GOT3 (cell line): ENCODE measurements at places on chromosomes 1 and 21.

DNA sequence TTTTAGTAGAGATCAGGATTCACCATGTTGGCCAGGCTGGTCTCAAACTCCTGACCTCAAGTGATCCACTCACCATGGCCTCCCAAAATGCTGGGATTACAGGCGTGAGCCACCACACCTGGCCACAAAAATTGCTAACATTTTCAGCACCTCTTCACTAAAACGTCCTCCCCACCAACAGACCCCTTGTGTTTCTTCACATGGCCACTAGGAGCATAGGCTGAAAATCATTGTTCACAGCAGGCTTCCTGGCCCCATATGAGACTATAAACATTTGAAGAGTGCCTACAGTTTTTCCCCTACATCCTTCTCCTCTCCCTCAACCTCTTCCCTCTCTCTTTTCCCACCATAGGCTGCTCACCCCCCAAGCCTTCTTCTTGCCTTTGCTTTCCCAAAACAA, 28.0 kb upstream of the SFPQ start:
- no peak for DNase-seq

GRCh38 chr1:28104866-28105467, 16.6 kb upstream of the EYA3 start:
- no peak for DNase-seq

DNA sequence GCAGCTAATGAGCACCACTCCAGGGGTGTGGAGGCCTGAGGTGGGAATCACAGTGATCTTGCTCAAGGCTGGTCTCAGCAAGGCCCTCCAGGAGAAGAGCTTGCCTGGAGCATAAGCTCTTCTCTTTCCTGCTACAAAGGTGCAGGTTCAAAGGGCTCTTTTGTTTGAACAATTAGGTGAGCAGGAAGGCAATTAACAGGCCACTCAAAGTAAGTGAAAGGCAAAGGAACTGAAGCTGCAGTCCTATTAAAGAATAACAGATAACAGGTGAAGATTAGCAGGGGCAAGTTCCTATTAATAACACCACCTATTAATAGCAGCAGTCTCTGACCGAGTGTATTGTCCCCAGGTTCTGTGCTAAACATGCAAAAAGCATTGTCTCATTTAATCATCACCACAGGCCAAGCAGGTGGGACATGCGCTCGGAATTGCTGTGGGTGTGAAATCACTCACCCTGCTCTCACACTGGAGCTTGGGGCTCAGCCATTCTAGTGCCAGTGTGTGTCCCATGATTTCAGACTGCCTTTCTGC, 113.8 kb downstream of the RHOU start:
- DNase-seq = no peak

GRCh38 chr21:45110873-45111624, 36.7 kb downstream of the ADARB1 start:
- DNase-seq = no peak

DNA sequence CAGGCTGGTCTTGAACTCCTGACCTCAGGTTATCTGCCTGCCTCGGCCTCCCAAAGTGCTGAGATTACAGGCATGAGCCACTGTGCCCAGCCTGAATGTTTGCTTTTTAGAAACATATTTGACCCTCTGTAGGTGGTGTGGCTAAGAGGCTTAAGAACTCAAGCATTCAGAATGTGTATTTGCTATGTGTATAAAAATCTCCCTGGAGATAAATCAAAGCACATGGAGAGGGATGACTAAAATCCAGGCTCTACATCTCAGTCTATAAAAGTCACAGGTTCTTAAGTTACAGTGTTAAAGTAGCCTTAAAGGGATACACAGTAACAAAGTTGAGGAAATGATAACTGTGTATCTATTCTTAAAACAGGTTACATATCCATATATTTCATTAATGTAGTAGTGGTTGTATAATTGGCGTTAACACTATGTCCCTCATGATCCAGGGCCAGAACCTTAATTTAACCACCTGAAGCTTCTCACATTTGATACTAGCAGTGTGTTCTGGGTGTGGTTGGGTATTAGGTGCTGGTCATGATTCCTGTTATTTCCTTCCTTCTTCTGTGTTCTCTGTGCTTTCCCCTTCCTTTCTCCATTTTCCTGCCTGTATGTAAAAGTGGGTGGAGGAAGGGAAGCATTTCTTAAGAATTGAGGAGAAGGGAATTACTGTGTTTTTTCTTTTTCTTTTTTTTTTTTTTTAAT, 16.2 kb downstream of the GIPC2 start:
- no peak for DNase-seq

GRCh38 chr1:63322114-63322943, at the start of gene FOXD3:
TSS of gene FOXD3 (plus strand) at chr1:63322567. CDS start at chr1:63323059, 492 bp downstream.
- DNase-seq = no peak

- no peak for DNase-seq
Observed at GRCh38 chr1:195604287-195604686, 1004.0 kb downstream of the KCNT2 start.

DNA sequence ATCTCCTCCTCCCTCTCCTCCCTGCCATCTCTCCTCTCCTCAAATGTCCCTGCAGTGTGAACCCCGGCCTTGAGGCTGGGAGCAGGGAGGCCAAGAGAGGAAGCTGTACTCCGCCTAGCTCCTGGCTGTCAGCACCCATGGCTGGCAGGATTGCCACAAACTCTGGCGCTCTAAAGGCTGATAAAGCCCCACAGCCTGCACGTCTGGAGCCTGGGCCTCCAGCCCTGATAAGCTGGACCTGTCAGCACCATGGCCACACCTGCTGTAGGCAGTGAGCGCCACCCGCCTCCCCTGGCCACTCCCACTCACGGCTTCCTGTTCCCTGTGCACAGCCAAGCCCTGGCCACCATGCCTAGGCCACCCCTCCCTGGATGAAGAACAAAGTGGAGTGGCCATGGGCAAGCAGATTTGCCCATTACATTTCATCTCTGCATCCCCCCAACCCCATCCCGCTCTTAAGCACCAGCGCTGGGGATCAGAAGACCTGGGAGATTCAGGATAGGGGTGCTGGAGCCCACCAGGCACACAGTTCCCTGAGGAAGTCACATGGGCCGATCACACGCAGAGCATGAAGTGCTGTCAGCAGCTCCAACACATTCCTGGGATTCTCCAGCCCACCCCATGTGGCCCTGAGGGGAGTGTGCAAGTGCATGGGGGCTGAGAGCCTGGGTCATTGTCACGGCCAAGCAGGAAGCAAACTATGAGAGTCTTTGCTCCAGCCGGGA, 24.2 kb upstream of the NPPB start:
- DNase-seq = no peak

- no peak for DNase-seq
Observed at GRCh38 chr1:5980314-5981008, 11.8 kb downstream of the NPHP4 start.

DNA sequence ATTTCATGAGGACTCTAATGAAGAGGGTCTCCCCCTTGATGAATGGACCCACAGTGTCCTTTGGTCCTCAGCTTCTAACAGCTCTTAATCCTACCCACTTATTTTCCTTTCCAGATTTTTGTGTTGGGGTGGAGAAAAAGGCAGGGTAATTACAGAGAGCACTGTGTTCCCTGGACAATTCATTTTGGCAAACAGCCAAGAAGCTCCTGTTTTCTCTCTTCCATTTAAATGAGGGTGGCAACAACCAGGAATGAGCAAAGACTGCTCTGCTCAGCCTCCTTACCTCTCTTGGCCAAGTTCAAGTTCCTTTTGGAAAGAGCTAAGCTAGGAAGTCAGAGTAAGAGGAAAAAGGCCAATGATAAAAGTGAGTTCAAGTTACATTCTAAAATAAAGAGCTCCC, 11.9 kb downstream of the XKR8 start:
- no peak for DNase-seq

DNA sequence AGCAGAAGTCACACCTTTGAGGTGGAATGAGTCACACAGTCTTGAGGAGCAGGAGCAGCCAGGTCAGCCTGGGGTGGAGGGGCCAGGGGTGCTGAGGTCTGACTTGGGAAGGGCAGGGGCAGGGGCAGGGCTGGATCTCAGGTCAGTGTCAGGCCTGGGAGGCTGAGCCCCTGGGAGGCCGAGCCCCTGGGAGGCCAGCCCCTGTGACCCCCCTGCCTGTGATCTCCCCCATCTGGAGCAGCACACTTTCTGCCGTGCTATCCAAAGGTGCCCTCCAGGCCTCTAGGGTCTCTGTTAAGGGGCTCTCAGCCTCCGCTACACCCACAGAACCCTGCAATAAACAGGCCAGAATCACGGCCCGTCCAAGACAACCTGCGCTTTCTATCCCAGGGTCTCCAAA, 36.9 kb upstream of the AJAP1 start:
- DNase-seq = no peak

GRCh38 chr1:180863158-180863775, 49.4 kb upstream of the KIAA1614 start:
- no peak for DNase-seq
